ENCODE measurements at places on chromosomes 4 and X.

DNA sequence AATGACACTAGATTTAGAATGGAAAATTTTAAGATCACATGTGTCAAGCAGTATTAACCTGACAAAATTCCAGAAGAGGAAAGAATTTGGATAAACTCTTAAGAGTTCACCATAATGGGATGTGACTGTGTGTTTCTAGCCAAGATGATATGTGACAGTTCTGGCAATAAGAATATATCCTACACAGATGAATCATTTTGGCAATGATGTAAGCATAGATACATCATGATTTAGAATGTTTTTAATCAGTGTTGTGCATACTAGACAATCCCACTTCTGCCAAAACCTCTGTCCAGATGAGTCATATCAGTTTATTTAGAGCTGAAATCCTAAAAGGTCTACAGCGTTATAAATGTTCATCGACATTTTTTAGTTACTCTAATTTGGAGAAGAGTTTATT lies 48.8 kb downstream of the PTCHD1 start:
- no peak for DNase-seq

DNA sequence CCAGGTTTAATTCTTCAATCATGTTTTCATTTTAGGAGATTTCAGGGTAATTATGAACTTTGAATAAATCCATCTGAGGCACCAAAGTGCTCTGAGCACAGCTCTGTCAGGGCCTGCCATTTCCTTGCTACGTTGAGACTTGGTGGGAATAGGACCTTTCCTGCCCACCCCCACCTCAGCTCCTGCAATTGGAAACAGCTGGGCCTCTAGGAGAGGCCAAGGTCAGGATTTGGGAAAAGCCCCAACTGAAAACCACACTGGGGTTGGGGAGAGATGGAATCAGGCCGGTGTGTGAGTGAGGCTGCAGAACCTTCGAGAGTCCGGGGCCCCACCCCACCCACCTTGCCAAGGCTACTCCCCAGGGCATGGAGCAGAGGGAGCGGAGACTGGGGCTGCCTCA lies 212.7 kb upstream of the BCOR start:
- DNase-seq, result no peak

- no peak for DNase-seq
Measured at GRCh38 chr4:116949856-116950255, 135.5 kb downstream of the TRAM1L1 start.

DNA sequence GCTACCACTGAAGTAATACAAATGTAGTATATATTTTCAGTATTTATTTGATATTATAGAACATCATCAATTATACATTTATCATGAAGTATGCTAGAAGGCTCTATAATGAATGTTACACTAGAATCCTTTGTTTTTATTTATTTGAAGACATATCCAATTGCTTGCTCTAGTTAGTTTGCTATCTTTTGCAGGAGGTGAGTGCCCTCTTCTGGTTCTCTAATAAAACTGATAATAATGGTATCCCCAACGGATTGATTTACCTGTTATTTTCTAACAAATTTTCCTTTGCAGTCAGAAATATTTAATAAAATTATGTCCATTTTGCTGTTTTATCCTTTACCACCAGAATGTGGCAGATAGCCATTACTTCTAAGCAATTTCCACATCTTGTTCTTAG lies 274.3 kb upstream of the TACR3 start:
- no peak for DNase-seq

DNA sequence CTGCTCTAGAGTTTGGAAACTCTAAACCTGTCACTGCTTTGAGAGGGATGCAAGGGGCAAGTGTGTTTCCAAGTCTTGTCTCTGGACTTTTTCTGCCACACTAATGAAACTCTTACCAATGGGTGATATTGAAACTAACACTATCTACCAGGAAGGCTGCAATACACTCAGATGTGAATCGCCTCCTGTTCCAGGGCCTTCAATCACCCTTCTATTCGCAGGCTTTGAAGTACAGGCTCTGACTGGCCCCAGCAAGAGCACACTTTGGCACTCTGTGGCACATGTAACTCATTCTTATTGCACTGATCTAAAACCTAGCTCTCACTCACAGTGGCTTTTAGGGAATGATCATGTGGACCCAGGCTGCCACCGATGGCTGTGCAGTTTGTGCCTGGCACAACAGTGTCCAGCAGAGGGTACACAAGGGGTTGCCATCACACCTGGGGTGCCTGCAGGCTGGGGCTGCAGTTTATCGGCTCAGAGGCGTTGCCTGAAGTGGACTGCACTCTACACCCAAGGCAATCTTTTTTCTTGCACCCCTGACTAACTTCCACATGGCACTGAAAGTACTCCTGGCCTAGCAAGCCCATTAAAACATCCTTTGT lies 210.8 kb downstream of the MGST2 start:
- DNase-seq, result no peak

GRCh38 chr4:181121733-181122132 lies 1121.5 kb upstream of the TENM3 start:
- DNase-seq, result no peak

DNA sequence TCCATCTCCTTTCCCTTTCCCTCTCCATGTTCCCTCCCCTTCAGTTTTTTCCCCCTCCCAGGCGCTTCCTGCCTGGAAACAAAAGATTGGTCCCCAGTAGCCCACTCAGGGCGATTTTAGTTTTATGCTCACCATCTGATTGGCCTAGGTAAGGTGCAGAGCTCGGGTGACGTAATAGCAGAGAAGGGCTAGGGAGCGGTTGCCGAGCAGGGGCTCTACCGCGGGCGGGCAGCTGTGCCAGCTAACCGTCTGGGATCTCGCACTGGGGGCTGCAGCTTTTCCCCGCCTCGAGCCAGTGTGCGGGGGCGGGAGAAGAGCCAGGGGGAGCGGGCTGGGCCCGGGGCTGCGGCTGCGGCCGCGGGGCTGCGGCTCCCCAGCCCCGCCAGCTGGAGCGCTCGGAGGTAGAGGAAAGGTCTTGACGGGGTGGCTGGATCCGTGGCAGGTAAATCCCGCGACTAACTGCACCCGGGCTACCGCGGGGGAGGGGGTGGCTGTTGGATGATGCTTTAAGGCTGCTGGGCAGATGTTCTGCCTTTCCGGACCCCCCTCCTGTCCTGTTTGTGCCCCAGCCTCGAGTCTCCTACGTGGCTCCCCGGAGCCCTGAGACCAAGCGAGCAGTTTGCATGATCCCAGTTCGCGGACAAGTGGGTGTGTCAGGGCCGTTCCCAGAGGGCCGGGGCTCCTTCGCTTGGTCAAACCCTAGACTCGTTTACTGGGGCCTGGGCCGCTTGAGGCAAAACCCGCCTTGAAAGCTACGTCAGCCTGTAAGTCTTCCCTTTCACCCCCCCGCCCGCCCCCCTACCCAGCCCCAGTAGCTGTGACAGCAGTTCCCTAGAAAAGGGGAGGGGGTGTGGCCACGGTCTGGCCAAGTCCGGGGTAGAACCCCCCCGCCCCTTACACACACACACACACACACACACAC lies at the start of gene PAK3:
Gene PAK3 (plus strand): TSS at position 218 of the 922 bp plus-strand sequence. CDS start 26,913 bp downstream, outside the sequence.
- DNase-seq, result peak; percentile 28

- DNase-seq, result no peak
Measured at GRCh38 chrX:13721371-13721770, 13.0 kb downstream of the TRAPPC2 start.

Data from T-helper 1 cell (primary cell).